Stimulated activated CD8-positive, alpha-beta memory T cell treated with anti-CD3 and anti-CD28 coated beads, Interleukin-2, amount 100 ng/mL, for 48 hours (primary cell): ENCODE measurements at places on chromosomes 11 and 22.

DNA sequence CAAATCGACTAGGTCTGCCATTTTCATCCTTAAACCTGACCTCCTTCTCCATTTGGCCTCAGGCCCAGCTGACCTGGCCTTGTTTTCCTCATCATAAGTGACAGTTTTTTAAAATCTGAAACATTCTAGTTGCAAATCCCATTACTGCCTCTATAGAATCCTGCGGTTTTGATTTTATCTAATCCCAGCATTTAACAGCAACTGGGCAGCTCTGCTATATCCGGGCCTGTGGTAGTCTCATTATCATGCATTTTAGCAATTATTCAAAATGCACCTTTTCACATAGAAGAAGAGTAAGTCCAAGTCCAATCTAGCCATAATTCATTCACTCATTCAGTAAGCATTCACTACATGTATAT lies 28.6 kb upstream of the BIRC3 start:
- no peak for DNase-seq

DNA sequence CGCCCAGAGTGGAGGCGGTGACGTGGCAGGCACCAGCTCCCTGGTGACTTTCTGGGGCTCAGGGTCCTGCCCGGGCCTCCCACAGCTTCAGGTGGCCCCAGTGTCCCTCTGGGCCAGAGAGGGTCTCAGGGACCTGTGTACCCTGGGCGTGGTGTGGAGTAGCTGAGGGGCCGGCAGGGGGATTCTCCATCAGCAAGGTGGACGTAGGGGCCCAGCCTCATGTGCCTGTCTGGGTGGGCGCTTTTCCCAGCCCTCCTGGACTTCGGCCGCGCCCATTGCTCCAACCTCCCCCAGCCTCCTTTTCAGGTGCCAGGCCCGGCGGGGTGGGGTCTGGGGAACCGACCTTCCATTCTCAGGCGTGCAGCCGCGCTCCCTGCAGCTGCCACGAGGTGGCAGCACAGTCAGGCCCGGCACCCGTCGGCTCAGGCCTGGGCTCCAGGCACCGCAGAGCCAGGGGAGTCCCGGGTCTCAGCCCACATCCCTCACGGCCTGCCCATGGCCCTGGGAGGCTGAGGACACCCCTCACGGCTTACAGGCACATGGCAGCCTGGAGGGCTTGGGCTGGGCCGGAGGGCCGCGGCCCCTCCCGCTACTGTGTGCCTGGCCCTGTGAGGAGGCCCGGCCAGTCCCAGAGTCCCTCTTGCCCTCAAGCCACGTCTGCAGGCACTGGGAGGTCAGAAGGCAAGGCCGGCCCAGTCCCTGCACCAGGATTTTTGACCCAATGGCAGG lies 19.9 kb upstream of the MUC5B start:
- DNase-seq: peak; percentile 51

- DNase-seq: no peak
These were observed 53.5 kb downstream of the ENDOD1 start for GRCh38 chr11:95143106-95143681.

- no peak for DNase-seq
These were observed 63.1 kb downstream of the ARFGAP3 start for GRCh38 chr22:42793848-42794405.

- no peak for DNase-seq
These were observed 100.2 kb upstream of the OR4C13 start for GRCh38 chr11:49851971-49852389.

- DNase-seq: no peak
These were observed 115.9 kb upstream of the CRYBB3 start for GRCh38 chr22:25083807-25084200.

DNA sequence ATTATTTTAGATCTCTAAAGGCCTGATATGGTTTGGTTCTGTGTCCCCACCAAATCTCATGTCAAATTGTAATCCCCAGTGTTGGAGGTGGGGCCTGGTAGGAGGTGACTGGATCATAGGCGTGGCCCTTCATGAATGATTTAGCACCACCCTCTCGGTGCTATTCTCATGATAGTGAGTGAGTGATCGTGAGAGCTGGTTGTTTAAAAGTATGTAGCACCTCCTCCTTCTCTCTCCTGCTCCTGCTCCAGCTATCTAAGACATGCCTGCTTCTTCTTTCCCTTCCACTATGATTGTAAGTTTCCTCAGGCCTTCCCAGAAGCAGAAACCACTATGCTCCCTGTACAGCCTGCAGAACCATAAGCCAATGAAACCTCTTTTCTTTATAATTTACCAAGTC lies 114.1 kb downstream of the SERGEF start:
- DNase-seq: no peak

DNA sequence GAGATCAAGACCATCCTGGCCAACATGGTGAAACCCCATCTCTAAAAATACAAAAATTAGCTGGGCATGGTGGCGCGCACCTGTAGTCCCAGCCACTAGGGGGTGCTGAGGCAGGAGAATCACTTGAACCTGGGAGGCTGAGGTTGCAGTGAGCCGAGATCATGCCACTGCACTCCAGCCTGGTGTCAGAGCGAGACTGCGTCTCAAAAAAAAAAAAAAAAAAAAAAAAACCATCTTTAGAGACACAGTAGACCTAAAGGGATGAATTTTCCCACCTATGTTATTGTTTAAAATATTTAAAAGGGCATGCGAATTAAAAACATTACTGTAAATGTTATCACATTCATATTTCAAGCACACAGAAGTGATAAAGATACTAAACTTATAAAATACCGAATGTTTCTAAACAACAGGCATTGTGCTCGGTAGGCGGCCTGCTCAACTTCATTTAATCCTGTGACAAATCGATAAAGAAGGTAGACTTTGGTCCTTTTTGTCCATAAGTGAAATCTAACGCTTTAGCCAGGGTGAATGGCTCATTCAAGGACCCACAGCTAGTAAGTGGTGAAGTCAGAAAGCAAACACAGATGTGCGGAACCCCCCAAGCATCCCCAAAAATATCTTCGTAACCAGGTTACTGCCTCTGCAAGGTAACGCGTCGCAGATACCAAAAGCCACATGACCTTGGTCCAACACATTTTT lies 16.1 kb downstream of the NCAPD3 start:
- DNase-seq: peak; percentile 46
